ENCODE measurements at places on chromosomes 7 and 10. TPM values are rescaled to one million over a fixed set of nuclear protein-coding genes. Genes with fewer than 3 reads are reported as not detected.
A peak's percentile ranks its signal among the peaks of the same experiment; 100 is the strongest.

DNA sequence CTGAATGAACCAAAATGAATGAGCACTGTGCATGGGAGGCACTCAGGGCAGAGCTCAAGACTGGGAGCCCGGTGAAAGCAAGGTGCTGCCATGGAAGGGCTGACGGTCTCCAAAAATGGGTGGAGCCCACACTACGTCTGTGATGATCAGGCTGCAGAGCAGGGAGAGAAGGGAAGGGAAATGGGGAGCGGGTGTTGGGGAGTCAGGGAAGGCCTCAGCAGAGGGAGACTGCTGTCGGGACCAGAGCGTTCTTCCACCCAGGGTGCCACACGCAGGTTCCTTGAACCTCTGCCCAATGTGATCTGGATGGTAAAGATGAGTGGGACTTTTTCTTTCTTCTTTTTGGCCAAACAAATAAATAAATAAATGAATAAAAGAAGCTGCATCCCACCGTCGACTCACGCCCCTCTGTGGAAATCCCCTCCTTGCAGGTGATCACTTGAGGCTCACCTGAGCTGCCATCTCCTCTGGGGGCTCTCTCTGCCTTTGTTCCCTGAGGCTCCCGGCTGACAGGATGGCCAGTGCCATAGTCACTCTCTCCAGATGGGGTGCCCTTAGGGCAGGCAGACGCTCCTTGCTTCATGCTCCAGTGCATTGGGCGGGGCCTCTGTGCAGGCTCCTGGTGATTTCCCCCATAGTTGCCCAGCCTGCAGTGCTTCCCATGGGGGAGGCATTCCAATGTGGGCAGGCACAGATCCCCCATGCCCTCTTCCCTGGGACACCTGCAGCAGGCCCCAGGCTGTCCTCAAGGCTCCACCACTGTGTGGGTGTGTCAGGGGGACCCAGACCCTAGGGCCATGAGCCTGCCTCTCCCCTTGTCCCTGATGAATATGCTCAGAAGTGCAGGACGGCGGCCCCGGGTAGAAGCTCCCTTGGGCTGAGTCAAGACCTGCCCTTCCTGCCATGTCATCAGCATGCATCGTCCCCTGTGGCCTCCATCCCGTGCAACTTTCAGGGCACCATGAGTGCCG, 131.8 kb downstream of the PTPN20 start:
- DNase-seq, result no peak

DNA sequence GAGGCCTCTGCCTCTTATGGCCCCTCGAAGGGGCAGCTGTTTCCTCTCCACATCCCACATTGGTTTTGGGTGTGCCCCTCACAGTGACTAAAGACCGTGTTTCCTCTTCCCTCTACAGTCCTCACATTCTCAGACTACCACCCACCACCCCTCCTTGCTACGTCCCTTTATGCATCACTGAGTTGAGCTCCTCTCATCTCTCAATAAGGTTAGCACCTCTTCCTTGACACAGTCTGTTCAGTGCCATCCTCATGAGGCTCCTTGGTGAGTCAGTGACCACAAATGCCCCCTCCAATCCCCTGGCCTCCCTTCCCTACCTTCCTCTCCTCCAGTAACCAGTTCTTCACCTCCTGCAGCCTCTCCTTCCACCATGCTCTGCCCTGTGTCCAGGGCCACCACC, 239.1 kb upstream of the MYO3A start:
- no peak for DNase-seq

DNA sequence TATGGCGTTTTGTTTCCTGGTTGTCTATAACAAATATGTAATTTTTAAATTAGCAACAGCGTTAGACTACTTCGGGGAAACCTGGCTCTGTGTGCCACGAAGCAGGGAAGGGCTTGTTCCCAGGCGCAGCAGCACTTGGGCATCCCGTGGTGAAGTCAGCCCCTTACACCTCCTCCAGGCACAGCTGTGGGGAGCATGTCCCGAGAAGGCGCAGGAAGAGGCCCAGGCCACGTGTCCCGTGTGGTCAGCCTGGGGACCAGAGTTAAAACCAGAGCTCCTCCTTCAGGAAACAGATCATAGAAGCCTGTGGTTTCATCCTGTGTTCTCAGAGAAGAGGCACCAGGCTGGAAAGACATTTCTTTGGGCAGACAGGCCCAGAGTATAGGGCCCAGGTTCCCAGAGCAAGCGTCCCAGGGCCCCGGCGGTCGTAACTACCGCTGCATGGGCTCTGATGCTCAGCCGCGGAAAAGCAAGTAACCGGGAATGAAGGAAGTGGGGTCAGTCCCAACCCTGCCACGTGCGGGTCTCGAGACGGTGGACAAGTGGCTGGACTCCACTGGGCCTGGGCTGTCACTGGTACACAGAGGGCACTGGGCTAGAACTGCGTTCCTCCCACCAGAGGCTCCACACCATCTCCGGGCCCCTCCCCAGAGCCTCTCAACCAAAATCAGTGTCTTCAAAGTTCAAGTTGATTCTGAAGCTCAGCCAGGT, 7.1 kb downstream of the NUDT1 start:
- DNase-seq, result peak; percentile 22

GRCh38 chr10:1381339-1381738, 325.2 kb downstream of the WDR37 start:
- no peak for DNase-seq

GRCh38 chr10:130220251-130221185, 84.3 kb downstream of the GLRX3 start:
- no peak for DNase-seq

DNA sequence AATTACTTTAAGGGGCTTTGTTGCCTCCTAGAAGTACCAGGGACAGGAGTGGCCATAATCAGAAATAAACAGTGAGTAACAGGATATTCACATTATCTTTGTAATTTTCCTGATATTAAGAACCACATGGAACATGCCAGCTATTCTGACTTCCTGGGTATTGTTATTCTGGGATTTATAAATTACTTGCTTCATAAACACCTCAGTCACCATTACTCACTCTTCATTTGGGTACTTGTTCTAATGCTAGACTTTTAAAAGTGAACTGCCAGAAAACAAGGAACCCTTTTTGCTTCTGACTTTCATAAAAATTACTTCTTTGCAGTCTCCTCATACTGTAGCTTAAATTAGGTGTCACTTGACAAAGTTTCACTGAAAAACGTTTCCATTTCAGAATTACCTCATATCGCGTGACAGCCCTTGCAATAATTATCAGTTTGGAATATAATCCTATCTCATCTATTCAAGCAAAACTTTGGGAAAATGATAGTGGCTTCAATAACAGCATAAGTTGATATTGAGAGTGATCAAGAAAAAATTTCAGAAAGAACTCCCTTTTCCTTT, 29.8 kb downstream of the CABCOCO1 start:
- no peak for DNase-seq

GRCh38 chr7:28500138-28500537, 87.8 kb downstream of the CREB5 start:
- DNase-seq, result no peak

- DNase-seq, result no peak
These were observed 30.6 kb upstream of the IKZF1 start for GRCh38 chr7:50273870-50274269.

- DNase-seq, result no peak
These were observed 727 bp downstream of the ATRNL1 start for GRCh38 chr10:115093776-115094408.

- peak; percentile 4 for DNase-seq
These were observed 44.9 kb downstream of the ANXA8 start for GRCh38 chr10:47438857-47439474.

DNA sequence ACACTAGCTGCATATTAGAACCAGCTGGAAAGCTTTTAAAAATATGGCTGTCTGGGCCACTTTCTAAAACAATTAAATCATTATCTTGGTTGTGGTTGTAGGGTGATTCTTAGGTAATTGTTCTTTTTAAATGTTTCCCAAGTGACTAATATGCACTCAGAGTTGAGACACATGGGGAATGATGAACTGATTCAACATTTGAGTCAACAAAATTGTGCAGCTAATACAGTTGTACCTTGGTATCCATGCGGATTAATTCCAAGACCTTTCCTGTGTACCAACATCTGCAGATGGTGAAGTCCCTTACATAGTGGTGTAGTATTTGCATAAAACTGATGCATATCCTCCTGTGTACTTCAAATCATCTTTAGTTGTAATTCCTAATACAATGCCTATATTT, 242.2 kb downstream of the ATRNL1 start:
- no peak for DNase-seq

- DNase-seq, result no peak
These were observed 130.7 kb downstream of the ADRA2A start for GRCh38 chr10:111207500-111207899.

The OPN1SW gene
- not detected for total RNA-seq

The FBXO24 gene
- total RNA-seq, result not detected

The MOGAT3 gene
- not detected for total RNA-seq

The HMX2 gene
- total RNA-seq, result not detected

The CFAP69 gene
- total RNA-seq, result 3.3 TPM

The POLR2J2 gene
- 0.37 TPM for total RNA-seq

The LYZL1 gene
- not detected for total RNA-seq

Measured in G401 (cell line).